T-helper 9 cell (primary cell): ENCODE measurements at places on chromosomes 1 and 21.

DNA sequence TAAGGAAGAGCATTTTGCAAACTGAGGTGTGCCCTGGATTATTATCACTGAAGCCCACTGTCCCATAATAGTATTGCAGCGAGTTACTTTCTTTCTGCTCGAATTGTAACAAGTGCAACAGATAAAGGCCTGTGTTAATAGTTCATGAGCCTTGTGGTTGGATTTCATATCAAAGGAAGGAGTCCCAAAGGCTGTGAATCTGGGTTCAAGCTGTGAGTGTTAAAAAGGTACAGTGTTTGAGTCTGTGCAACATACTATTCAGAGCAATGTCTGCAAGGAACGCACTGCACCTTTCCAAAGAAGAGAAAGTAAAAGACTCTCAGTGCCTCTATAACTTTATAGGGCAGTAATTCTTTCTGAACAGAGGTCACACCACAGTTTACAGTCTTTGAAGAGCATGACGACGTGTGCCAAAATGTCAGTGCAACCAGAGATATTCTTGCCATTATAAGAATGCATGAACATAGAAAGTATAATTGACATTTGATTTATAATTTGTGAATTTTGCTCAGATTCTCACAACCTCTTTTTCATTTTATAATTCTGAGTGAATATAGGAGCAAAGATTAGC lies 79.1 kb downstream of the CDC7 start:
- no peak for DNase-seq

- DNase-seq: no peak
Measured at GRCh38 chr1:44019466-44019948, 11.8 kb downstream of the SLC6A9 start.

DNA sequence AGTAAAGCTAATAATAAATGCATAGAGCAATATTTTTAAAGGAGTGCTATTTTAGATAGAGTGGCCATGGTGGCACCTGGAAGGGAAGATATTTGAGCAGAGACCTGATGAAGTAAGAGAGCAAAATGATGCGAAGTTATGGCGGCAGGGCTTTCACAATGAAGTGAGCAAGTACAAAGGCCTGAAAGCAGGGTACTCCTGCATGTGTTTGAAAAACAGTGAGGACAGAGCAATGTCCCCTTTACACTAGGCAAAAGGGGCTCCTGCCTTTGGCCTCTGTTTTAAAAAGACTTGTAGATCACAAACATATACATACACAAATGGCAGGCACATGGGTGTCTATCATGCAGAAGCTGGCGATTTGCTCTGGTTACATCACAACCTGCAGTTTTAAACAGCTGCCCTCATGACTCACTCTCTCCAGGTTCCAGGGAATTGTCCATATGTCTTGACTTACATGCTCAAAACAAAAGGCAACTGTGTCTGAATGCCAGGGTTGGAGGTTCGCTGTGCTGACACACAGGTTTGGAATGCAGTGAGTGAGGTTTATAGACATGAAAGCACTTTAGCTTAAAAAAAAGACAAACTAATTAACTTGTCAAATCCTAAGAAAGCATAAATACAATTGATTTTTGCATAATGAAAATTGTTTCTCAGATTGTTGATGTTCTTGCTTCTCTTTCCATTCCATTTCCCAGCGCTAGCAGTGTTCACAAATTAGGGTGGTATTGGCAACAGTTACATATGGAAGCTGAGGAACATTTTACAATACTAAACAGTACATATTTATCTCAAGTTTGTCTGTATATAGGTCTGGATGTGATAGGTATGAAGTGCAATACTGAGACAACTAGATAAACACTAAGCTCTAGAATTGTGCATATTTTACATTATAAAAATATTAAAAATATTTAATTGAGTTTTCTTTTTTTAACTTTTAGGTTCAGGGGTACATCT lies 313.9 kb downstream of the BARHL2 start:
- DNase-seq: no peak

- DNase-seq: no peak
Measured at GRCh38 chr1:27595597-27595996, 8.3 kb downstream of the AHDC1 start.

- DNase-seq: no peak
Measured at GRCh38 chr1:246051909-246052518, 455.1 kb downstream of the SMYD3 start.

DNA sequence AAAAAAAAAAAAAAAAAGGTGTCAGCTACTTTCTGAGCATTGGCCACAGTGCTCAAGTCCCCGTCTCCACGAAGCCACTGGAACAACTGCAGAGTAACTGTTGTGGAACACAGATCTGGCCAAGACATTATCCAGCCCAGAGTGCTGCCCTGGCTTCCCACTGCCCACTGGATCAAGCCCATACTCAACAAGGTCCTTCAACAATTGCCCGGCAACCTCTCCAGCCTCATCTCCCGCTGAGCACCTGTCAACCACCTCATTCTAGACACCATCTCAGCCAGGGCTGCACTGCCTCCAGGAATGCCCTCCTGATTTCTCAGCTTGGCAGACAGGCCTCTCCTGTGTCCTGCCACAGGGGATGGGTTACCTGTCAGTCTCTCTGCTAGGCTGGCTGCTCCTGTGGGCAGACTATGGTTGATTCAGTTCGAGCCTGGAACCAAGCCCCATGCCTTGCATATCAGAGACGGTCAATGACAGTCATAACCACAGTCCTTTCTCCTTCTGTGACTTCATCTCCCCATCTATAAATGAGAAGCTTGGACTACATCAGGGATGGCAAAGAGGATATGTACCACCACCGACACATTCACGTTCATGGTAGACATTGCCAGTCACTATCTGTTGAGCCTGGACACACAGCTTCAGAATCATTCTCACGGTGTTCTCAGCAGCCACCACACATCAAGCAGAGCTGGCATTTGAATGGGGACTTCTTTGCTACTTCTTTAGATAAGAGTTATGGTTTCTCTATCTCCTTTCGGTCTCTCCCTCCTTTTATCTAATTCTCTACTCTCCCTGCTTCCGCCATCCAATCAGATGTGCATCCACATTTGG lies 76.9 kb downstream of the MRPL37 start:
- DNase-seq: no peak

- no peak for DNase-seq
Measured at GRCh38 chr1:180937624-180938225, 25.0 kb downstream of the KIAA1614 start.

- no peak for DNase-seq
Measured at GRCh38 chr21:27818847-27819246, 852.0 kb upstream of the ADAMTS5 start.

- DNase-seq: no peak
Measured at GRCh38 chr1:170660281-170660713, 3.6 kb upstream of the PRRX1 start.

- DNase-seq: no peak
Measured at GRCh38 chr1:19735440-19736127, 64.1 kb downstream of the TMCO4 start.

DNA sequence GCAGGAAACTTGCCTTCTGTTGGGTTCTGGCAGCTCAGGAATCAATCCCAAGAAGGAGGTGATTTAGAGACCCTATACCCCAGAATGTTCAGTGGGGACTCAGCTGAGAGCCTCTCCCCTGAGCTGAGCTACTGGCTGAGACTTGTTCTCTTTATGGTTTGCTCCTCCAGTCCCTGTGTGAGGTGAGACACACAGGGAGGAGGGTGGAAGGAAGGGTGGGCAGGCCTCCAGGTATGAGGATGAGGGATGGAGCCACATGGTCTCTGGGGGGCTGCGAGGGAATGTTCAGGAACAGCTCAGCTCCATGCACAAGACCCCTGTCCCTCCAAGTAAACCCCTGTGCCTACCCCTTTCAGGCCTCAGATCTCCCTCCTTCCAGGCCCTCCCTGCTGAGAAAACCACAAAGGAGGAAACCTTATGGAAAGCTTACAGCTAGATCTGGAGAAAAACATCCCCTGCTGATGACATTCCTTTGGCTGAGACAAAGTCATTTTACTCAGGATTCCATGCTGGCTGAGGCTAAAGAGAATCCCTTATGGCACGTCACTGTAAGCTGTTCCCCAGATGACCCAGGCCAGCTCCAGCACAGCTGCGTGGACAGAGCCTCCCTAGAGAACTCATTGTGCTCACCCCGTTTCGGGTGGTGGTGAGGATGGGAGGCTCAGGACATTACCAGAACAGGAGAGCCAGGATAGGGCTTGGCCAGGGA lies 91.5 kb upstream of the IPO9 start:
- no peak for DNase-seq

- no peak for DNase-seq
Measured at GRCh38 chr1:223819730-223820514, 25.8 kb downstream of the TP53BP2 start.

DNA sequence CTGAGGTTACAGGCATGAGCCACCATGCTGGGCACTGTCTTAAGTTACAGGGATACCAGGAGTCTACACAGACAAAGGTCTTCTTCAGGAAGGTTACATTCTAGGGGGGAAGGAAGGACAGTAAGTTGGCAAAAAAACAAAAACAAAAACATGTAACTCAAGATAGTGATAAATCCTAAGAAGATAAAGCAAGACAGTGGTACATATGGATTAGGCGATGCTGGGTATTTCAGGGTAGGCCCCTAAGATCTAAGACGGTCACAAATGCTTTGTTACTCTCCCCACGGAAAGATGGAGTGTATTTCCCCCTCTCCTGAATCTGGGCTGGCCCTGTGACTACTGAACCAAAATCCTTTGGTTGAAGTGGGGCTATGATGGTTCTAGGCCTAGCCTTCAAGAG lies 8.2 kb downstream of the CLCC1 start:
- no peak for DNase-seq
